CD4-positive, alpha-beta T cell treated with Interleukin-12 subunit alpha and Interleukin-12 subunit beta, for 1 hour (primary cell): ENCODE measurements at places on chromosomes 5 and 9.

GRCh38 chr9:127027694-127028093 is 94.7 kb downstream of the ANGPTL2 start:
- DNase-seq, result no peak

GRCh38 chr5:1877103-1878049 is 5.3 kb downstream of the IRX4 start:
- DNase-seq, result no peak

DNA sequence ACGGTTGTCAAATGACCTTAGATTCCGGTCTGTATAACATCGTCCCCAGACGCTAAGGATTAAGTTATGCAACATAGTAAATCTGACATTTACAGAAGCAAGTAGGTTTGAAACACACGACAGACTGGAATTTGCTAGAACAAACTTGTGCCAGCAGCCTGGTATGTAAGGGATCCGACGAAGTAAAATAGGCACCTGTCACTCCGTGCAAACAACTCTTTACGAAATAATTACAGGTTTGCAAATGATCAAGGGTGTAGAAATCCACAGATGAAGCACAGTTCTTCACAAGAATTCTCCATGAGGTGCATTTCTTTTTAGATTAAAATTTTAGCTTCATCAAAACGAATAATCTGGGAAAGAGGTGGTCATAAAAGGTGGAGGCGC is 508 bp downstream of the MOCS2 start:
- DNase-seq, result no peak

GRCh38 chr5:178419196-178419595 is 171.0 kb downstream of the COL23A1 start:
- DNase-seq, result no peak

GRCh38 chr9:115593587-115594091 is 475.7 kb upstream of the TNC start:
- DNase-seq, result peak; percentile 13

- DNase-seq, result no peak
These were observed 597.8 kb upstream of the CLINT1 start for GRCh38 chr5:158456756-158457155.

DNA sequence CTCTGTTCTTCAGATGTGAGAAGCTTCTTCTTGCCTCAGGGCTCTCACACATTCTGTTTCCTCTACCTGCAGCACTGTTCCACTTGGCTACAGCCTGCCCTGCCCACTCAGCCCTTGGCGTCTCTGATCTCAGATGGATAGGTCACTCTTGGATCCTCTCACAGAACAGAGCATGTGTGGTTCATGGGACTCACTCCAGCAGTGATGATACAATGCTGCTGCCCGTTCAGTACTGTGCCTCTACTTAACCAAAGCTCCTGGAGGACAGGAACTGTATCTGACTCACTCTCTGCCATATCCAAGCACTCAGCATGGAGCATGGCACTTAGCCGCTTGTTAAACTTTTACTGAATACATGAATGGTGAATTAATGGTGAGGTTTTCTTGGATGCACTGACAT is 3.4 kb upstream of the SPINK4 start:
- no peak for DNase-seq

DNA sequence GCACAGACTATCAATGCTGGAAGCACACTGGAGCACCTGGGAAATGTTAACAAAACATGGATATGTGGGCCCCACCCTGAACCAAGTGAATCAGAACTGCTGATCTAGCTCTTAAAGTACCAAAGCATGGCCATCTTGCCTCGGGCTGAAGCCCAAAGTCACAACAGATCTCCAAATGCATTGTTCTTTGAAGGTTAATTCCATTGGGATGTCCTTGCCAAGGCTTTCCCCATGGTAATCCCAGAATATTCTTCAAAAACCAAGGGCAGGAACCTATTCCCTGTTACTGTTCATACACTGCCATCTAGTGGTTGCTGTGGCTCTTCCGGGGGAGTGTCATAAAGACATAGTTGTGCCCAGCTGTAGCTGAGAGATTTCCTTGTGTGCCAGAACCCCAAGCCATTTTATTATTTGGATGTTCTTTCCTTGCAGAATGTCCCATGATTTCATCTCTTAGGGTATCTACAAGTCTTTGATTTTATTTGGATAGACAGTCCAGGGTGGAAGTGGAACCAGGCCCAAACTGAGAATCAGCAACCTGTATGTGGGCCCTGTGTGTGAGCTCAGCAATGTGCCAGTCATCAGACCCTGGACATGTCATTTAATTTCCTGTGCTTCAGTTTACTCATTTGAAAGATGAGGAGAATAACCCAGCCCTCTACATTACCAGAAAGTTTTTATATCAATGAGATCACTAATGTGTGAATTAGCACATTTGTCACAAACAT is 290.0 kb downstream of the ACTL7B start:
- DNase-seq, result no peak

GRCh38 chr5:78235289-78235688 is 59.2 kb downstream of the AP3B1 start:
- DNase-seq, result no peak

DNA sequence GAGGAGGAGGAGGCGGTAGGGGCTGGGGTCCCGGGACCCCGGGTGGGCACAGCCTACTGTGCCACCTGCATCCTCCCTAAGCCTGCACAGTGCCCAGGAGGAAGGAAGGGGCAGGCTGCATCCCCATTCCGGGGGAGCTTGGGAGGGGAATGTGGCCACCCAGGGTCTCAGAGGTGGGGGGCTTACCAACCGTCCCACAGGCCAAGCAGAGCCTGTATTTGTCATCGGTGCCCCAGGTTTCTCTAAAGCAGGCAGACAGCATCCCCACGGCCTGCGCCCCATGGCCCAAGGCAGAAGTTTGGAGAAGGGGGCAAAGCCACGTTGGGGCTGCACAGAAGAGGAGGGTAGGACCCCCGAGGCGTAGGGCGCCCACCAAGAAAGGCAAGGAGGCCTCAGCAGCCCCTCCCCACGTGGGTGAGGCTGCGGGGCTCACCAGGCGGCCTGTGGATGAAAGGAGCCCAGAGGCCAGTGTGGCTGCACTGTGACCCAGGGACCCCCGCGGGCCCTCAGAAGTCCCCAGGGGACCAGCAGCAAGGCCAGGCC is 507 bp upstream of the GPSM1 start:
- DNase-seq, result no peak

GRCh38 chr5:62296998-62297397 is 9.0 kb upstream of the KIF2A start:
- no peak for DNase-seq

GRCh38 chr5:176869501-176870109 is 29.5 kb downstream of the HK3 start:
- DNase-seq, result no peak

GRCh38 chr9:128824911-128825310 is 4.7 kb downstream of the SPOUT1 start:
- DNase-seq, result no peak

- no peak for DNase-seq
These were observed 926.1 kb upstream of the DMAC1 start for GRCh38 chr9:8725635-8726034.

DNA sequence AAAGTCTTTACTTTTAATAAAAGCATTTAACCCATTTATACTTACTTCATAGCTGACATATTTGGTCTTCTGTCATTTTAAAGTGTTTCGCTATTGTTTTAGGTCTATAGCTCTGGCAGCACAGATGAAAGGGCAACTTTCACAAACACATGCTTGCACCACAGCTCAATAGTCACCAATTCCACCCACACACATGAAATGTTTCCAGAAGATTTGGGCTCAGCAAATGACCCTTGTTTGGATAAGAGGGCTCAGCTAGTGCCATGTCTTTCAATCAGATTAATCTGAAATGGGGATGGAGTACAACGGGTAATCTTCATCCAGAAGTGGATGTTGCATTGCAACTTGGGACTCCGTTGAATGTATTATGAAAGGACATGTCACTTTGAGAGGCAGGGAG is 176.0 kb downstream of the FGF18 start:
- DNase-seq, result no peak

DNA sequence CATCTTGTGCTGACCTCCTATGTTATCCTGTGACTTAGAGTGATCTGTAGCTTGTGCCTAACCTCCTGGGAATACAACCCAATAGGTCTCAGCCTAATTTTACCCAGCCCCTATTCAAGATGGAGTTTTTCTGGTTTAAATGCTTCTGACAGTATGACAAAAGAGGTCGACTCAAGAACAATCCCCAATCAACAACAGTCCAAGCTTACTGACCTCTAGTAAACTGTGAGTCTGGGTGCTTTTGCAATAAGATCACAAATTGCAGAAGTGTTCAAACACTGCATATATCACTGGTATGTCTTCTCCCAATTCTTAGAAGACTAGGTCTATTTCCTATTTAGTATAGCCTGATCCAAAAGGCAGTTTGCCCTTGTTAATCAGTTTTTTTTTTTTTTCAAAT is 323.5 kb upstream of the PTGER4 start:
- no peak for DNase-seq

DNA sequence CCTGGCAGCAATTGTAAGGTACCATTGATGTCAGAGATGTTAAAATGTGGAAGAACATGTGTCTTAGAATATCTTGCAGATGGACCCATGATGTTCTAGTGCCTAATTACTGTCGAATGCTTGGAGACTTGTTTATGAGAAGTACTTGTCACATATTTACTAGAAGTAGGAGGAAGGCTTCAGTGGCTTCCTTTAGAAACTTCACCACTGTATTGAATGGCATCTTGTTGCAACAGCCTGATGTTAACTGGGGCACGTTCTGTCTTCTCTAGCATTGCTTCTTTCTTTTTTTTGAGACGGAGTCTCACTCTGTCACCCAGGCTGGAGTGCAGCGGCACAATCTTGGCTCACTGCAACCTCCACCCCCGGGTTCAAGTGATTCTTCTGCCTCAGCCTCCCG is 16.5 kb downstream of the UGCG start:
- no peak for DNase-seq

DNA sequence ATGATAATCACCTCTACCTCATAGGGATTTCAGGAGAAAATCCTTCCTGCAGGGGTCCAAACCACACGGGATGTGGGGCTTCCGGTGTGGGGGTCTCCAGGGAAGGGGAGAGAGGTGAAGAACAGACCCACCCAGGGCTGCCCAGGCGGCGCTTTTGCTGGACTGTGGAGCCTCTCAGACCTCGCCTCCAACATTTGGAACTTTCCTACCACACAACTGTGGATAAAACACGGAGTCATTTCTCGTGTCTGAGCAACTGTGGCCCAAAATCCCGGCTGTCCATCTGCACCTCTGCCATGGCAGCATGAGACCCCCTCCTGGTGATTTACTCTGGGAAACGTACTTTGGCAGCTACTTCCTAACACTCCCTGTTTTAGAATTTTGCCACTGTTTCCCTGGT is 307.8 kb upstream of the IRX4 start:
- DNase-seq, result no peak

- no peak for DNase-seq
These were observed 776.0 kb upstream of the ACO1 start for GRCh38 chr9:31608416-31608815.

DNA sequence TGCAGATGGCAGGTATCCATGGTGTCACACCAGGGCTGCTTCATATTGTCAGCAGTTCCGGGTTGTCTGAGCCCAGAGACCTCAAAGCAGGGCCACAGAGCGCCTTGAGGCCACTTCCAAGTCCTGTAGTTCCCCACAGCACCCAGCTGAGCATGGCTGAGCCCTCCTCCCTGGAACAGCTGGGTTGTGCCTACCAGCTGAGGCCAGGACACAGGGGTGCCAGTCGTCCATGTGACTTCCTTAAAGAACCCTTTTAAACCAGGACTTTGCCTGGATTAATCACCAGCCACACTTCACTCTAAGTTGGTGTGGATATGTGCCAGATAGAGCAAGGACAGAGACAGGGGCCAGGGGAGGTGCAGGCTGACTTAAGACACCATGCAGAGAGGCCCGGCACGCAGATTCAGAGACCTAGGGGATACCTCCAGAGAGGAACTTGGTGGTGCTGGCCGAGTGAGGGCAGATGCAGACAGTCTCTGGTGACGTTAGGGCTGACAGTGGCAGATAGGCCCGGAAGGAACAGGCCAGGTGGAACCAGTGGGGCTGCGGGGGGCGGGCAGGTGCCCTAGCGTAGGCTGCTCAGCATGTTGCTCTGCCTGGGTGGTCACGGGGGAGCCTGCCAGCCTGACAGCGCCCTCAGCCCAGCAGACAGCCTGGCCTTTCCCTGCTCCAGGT is 142.7 kb downstream of the CACNA1B start:
- DNase-seq, result no peak

DNA sequence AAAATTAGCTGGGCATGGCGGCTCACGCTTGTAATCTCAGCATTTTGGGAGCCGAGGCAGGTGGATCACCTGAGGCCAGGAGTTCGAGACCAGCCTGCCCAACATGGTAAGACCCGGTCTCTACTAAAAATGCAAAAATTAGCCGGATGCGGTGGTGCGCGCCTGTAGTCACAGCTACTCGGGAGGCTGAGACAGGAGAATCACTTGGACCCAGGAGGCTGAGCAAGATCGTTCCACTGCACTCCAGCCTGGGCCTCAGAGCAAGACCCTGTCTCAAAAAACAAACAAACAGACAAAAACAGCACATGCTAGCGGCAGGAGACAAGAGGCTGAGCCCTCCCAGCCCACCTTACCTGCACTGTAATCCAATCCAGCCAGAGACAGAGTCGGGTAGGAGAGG is 1.1 kb upstream of the DOLPP1 start:
- DNase-seq, result no peak

DNA sequence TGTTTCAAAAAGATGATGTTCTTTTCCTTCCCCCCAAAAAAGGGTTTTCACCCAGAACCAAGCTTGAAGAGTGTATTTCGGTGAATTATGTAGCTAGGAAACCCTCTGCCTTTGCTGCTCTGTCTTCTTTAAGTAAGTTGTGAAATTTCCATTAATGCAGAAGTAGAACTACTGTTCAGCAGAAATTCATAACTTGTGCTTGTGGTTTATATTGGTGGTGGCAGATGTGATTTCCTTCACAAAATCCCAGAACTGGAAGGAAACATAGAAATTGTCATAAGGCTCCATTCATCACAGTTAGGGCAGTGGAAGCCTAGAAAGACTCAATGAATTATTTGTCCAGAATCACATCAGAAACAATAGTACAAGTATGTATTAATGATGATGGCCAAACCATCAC is 42.1 kb upstream of the DAB2 start:
- no peak for DNase-seq

DNA sequence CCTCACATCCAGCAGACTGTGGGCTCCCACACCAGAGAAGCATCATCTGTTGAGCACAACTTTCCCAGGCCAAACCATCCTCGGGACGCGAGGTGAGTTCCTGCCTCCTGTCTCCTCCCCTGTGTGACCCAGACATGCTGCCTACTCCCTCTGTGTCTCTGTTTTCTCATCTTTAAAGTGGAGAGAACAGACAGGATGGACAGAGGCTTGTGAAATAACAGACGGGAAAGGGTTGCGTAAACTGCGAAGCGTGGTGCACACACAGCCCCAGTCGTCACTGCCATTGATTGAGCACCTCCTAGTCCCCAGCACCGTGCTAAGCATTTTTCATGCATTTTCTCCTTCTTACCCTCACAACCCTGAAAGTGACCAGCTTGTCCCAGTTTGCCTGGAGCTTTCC is 52.1 kb upstream of the LMX1B start:
- no peak for DNase-seq

- no peak for DNase-seq
These were observed 57.0 kb upstream of the LIFR start for GRCh38 chr5:38613490-38613889.
